ENCODE measurements at places on chromosomes 6 and 20.

DNA sequence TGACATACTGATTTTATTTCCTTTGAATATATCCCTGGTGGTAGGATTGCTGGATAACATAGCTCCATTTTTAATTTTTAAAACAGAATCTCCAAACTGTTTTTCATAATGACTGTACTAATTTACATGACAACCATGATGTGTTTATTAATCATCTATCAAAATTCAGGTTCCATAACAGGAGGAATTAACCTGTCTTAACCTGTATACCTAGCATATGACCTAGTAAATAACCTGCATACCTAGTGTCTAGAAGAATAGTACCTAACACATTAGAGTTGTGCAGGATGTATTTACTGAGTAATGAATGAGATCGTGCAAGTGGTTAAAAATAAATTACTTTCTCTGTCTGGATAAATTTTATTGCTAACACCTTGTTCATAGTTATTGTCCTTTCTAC is 45.8 kb upstream of the ARHGAP18 start:
- no peak for DNase-seq

DNA sequence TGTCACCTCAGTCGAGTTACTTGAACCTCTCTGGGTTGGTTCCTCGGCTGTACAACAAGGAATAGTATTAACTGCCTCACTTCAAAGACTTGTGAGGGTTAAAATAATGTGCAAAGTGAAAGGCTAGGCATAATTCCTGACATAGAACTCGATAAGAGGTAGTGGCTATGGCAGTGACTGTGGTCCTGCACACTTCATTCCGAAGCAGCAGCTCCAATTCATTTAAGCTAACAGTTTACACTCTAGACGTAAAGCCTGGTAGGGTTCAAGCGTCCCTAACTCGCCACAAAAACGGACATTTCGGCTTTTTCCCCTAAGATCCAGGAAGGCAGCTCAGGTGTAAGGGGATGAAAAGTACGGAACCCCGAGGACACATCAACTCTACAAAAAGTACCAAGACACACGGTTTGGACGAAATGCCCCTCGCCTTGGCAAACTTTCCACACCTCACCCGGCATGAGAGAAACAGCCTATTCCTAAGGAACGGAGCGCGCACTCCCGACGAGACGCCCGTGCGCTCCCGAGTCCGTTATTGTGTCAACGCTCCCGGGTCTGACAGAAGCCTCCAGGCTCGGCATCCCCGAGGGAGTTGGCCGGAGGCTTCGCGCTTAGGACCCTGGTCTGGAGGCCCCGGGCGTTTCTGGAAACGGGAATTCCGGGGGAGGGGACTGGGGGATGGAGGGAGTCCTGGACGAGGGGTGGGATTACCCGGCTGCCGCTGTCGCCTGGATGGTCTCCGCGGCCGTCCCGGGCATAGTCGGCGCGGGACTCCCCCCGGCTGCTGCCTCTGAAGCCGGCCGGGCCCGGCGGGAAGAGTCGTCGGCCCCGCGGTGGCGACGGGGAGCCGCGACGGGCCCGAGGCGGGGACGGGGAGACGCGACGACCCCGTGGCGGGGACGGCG is 937 bp downstream of the ZNF318 start:
- DNase-seq: no peak

DNA sequence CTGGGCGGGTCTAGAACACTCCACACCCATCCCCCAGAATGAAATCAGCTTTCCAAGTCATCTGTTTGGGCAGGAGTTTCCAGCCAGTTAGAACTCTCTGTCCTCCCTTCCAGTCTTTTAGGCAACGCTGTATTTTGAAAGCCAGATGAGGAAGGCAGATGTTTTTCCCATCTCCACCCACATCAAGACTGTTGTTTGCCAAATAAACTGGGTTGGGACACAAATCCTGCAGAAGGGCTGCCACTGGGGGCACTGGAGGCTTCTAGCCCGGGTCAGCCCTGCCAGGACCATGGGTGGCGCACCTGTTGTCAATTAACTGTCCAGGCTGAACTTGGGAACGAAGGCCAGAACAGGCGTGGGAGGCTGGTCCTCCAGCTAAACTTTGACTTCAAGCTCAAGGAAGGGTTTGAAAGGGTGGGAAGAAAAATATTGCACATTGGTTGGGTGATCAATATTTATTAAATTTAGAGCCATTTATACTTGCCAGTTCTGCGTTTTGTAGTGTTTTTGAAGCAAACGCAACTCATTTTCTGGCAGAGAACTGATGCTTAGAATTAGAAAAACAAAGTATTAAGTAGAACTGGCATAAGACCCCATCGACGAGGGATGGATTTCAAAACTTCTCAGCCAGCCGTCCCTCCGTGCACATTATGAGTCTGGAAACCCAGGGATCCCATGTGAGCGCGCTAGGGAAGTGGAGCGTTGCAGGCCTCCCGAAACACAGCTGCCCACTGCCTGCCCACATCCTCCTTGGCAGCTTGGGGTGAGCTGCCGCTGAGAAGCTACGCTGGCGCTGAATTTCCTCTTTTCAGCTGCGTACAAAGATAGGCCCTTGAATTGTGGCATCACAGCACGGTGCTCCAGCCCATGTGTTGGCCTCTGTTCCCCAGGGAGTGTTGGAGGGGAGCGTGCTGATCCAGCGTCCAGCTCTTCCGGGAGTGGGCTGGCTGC is 297.4 kb downstream of the QKI start:
- DNase-seq: no peak

DNA sequence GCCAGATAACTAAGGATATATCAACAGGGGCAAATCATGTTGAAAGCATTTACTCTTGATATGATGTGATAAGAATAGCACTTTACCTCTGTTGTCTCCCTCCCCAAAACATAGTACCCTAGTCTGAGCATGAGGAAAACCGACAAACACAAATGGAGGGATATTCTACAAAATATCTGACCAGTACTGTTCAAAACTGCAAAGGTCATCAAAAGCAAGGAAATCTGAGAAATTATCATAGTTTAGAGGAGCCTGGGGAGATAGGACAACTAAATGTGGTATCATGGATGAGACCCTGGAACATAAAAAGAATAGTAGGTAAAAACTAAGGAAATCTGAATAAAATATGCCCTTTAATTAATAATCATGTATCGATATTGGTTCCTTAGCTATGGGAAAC is 483.3 kb upstream of the RNF217 start:
- no peak for DNase-seq

- no peak for DNase-seq
Observed at GRCh38 chr6:110537208-110538123, 61.1 kb upstream of the SLC22A16 start.

All from naive thymus-derived CD8-positive, alpha-beta T cell (primary cell).